Glomerular endothelial cell (primary cell): ENCODE measurements at places on chromosomes 6 and 20.

DNA sequence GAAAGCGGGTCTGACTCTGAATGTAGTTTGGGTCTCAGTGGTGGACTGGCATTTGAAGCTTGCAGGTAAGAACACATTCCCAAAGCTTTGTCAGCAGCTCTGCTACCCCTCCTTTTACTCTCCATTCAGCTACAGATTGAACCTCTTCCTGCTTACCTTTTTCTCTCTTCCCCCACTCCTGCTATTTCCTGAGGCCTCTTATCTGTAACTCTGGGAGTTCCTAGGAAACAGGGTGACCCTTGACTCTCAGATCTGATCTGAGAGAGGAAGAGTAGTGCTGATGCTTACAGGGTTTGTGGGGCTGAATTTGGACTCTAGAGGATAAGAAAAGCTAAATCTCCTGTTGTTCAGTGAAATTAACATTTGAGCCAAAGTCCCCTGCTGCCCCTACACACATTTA, 21.4 kb downstream of the BRPF3 start:
- DNase-seq, result no peak

DNA sequence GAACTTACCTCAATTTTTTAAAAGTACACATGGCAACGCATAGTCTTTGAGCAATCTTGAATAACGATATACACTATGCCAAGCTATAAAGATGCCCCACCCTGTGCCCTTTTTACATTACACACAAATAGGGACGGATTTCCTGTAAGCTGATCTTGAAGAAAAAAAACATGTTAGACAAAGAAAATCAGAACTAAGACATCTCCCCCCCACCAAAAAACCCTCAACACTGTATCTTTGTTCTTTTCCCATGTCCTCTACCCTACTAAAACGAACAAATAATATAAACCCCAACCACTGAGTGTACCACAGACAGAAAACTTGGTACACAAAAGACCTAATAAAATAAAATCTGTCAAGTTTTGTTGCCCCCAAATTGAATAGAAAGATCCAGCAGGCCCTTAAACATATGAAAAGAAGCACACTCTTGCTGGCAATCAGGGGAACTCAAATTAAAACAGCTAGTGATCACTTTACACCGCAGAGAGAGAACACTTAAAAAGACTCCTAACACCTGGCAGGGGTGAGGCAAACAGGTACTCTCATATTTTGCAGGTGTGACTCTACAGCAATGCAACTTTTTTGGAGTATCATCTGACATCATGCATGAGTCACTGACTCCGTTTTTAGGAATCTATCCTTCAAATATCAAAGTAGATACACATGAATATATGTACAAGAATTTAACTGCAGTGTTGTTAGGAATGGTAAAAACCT, 29.6 kb downstream of the BACH2 start:
- DNase-seq, result no peak

DNA sequence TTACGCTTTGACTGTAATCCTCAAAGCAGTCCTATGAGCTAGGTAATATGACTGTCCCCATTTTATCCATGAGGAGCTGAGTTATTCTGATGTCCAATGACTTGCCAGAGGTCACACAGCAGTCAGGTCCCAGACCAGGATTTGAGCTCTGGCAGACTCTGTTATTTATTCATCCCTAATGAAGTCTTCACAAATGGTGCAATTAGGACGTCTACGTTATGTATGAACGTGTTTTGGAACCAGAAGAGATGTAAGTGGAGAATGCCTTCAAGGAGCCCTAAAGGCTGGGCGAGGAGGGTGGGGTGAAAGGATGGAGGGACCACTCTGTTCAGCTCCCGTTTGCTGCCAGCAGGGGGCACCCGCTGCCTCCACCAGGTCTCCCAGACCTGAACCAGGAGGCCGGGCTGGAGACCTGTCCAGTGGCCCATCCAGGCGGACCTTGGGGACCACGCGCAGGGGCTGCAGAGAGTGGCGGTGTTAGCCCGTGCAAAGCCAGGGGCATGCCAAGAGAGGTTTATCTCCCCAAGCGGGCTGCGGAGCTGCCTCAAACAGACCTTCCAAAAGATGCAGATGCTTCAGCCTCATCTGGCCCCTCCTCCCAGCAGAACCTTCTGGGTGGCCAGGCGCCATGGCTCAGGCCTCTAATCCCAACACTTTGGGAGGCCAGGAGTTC, 15.2 kb upstream of the ZNF335 start:
- no peak for DNase-seq

- no peak for DNase-seq
Observed at GRCh38 chr20:25272223-25273000, 24.5 kb downstream of the PYGB start.

- no peak for DNase-seq
Observed at GRCh38 chr6:114167583-114168576, 174.9 kb downstream of the HS3ST5 start.

- no peak for DNase-seq
Observed at GRCh38 chr6:12648171-12648570, 68.4 kb upstream of the PHACTR1 start.

DNA sequence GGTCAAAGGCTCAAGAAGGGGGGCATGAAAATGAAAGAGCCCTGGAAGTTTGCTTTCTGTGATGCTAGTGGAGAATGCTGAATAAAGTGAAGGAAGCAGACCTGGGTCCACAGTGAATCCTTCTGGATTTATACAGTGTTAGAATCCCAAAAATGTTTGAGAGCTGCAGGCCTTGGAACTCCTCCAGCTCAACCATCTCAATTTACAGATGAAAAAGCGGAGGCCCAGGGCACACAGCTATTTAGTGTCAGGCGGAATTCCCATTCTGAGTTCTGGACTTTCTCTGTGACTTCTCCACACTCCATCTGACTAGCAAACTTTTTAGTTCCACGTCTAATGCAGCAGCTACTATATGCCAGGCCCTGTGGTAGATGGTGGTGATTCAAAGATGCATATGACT, 1.5 kb upstream of the PRSS35 start:
- no peak for DNase-seq

GRCh38 chr6:138580040-138580439, 80.7 kb upstream of the NHSL1 start:
- DNase-seq, result no peak

DNA sequence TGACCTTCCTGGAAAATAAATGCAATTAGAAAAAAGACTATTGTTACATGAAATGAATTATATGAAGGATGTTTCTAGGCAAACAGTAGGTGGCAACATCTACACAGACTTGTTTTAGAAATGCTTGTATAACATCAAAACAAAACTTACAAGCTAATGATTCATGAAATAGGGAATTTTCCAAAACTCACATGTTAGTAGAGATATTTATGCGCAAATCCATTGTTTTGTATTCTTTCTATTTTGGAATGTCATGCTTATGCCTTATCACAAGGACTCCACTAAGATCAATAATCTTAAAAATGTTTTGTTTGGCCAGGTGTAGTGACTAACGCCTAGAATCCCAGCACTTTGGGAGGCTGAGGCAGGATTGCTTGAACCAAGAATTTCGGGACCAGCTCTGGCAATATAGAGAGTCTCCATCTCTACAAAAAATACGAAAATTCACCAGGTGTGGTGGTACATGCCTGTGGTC, 32.3 kb upstream of the LGSN start:
- DNase-seq, result no peak

- no peak for DNase-seq
Observed at GRCh38 chr6:151796842-151797530, 10.5 kb upstream of the ESR1 start.

- no peak for DNase-seq
Observed at GRCh38 chr6:161545741-161546140, 271.9 kb upstream of the AGPAT4 start.

GRCh38 chr6:143684486-143684885, 6.7 kb downstream of the PHACTR2 start:
- no peak for DNase-seq

DNA sequence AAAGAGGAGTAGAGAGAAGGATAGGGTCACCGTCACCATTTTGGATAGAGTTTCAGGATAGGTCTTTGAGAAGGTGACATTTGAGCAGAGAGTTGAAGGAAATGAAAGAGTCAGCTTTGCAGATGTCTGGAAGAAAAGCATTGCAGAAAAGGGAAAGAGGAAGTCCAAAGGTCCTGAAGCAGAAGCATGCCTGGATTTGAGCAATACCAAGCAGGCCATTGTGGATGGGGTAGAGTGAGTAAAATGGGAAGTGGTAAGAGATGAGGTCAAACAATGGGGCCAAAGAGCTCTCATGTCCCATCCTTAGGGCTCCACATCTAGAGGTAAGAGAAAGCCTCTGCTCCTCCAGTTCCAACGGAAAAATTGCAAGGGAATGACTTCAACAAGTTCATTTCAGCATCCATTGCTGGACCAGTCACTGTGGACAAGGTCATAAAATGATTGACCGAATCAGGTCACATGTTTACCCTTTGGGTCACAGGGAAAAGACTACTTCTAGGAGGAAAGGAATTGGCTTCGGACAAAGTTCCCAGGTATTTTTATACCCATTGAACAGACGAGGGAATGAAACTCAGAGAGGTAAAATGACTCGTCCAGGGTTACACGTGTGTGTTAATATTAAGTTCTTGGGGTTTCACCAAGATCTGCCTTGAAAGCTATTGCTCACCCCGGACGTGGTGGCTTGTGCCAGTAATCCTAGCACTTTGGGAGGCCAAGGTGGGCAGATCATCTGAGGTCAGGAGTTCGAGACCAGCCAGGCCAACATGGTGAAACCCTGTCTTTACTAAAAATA, 6.6 kb upstream of the SAMHD1 start:
- DNase-seq, result no peak

GRCh38 chr20:52166150-52166549, 25.4 kb downstream of the ZFP64 start:
- DNase-seq, result no peak

- DNase-seq, result no peak
Observed at GRCh38 chr6:19759117-19759880, 77.9 kb upstream of the ID4 start.

DNA sequence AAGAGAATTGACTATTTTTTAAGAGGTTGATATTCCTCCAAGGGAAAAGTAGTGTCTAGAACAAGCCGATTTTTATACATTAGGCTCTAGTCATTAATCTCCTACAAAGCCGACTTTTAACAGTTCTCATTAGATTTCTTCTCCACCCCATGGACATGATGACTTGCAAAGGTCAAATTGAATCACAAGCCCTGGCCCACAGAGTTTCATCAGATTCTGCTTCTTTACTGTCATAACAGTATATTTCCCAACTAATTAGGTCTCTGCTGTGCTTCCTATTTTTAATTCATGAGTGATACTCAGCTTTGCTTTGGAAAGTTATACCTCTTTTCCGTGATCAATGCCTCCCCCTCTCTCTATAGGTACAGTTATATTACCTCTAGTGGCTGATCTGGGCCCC, 90.6 kb upstream of the ADGRB3 start:
- DNase-seq, result no peak
